Upper lobe of right lung (tissue), 1 donor: ENCODE measurements at places on chromosomes 7 and 10. TPM values are rescaled to one million over a fixed set of nuclear protein-coding genes. Genes with fewer than 3 reads are reported as not detected.
A peak's percentile ranks its signal among the peaks of the same experiment; 100 is the strongest.

DNA sequence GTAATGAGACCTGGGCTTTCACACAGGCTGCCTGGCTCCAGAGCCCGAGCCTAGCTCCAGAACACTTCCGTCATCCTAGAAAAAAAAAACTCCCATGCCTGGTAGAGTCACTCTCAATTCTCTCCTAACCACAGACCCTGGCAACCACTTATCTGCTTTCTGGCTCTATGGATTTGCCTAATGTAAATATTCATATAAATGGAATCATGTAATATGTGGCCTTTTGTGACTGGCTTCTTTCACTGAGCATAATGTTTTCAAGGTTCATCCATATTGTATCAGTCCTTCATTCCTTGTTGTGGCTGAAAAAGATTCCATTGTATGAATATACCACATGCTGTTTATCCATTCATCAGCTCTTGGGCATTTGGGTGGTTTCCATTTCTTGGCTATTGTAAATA, 167.7 kb upstream of the MKLN1 start:
- no peak for DNase-seq

DNA sequence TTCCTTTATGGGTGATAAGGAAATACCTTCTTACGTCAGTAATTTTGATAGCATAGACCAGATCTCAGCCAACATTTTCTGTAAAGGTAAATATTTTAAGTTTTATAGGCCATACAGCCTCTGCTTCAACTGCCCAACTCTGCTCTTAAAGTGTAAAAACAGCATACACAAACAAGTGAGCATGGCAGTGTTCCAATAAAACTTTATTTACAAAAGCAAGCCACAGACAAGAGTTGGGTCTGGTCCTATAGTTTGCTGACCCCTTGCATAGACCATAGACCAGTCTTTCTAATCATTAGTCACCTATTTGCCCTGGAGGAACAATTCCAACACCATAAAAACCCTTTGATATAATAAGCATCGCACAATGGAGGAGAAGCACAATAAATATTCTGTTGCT, 398.8 kb downstream of the SFMBT2 start:
- DNase-seq = no peak

GRCh38 chr7:28669330-28669729, 257.0 kb downstream of the CREB5 start:
- no peak for DNase-seq

DNA sequence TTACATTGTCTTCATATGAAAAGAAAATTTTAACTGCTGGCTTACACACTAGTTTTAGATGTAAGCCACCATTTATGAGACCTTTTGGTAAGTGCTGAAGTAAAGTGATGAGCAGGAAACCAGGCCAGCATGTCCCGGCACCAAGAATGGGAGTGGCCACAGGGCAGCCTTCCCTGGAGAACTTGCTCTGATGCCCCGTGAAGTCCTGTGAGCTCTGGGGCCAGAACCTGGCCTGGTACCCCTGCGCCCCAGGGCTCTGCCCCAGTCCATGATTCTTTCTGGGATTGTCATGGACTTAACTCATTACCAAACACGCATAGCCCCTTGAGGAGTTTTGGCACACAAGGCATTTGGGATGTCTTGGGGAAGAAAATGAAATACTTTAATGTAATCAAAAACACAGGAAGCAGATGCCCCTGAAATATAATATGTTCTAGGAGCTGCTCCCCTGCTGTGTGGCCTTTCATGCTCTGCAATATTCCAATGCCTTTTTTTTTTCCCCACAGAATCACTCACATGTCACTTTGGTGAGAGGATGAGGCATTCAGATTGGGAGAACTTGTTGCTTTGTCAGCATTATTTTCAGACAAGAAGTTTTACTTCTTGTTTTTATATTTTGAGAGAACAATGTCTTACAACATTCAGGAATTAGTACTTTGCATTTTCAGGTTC, 53.1 kb upstream of the CXCL12 start:
- no peak for DNase-seq

DNA sequence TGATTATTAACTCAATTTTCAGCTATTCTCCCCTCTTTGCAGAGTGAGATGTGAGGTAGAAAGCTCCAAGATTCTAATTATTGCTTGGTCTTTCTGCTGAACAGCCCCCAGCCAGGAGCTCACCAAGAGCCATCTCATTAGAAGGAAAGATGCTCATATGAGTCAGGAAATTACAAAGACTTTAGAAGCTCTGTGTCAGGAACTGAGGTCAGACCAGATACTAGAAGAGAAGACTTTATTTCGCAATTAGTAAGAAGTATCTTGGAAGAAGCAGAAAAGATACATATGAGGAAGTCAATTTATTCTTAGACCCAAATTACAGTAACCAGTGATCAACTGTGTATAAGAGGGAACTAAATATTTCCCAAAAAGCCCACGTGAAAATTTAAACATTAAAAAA, 626.9 kb downstream of the ZWINT start:
- DNase-seq = no peak

DNA sequence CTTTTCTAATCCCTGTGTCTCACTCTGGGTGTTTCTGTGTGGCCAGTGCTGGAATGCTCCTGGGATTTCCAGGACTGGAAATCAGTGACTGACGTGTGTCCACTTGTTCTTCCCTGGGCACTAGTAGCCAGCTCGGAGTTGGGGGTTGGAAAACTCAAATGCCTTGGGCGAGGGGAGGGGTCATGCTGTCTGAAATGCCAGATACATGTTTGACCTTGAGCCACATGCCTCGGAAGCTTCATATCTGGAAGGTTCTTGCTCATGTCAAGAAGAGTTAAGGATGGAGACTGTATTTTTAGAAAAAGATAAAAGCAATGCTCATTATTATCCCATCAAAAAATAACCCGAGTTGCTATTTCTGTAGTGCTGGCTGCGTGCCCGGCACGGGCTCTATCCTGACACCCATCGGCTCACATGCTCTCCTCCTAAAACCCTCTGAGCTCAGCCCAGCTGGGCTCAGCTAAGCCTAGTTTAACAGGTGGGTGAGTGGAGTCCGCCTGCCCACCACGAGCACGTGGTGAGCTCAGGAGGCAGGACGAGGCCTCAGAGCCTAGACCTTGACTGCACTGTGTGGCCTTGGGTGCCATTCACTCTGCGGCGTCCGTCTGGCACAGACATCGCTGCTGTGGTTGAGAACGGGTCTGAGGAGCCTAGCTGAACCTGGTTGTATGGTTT, 6.4 kb downstream of the DPYSL4 start:
- no peak for DNase-seq

- no peak for DNase-seq
These were observed 128.4 kb upstream of the ZNF746 start for GRCh38 chr7:149625947-149626392.

GRCh38 chr10:110076559-110077318, 69.0 kb downstream of the ADD3 start:
- DNase-seq = no peak

- peak; percentile 33 for DNase-seq
These were observed 137.9 kb downstream of the ELFN1 start for GRCh38 chr7:1807821-1808600.

DNA sequence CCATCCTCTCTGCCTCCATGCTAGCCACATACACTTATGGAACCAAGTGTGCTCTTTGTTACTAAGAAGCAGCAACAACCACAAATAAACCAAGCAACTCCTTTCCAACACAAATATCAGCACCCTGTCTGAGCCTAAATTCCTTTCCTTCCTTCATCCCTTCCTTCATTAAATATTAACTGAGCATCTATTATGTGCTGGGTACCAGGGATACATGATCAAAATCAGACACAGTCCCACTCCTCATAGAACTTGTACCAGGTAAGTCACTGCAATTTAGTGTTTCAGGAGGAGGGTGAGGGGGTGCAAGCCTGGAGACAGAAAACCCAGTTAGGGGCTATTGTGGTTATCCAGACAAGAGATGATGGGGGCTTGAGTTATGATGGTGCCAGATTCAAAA, 10.8 kb downstream of the CREB5 start:
- no peak for DNase-seq

DNA sequence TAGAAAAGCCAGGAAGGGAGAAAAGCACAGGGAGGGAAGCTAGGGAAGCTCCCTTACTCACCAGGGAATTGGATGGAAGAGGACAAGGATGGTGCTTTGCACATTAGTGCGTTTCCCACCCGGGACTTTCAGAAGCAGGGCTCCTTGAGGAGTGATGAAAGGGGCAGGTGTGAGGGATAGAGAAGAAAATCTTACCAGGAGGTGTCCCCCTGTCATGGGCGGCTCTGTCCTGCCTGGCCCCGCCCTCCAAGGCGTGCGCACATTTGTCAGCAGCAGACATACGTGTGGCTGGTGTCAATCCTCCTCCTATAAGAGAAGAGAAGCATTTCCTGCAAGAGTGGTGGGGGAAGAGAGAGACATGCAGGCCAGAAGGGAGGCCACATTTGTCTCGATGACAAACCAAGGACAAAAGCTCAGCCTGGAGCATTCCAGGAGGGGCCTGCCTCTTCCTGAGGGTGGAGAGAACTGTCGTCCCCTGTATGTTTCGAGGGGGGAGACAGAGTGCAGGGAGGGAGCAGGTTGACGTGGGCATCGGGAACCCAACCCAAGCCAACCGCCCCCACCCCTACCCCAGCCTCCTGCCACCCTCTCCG, 47.4 kb upstream of the COMTD1 start:
- no peak for DNase-seq

- DNase-seq = no peak
These were observed 31.2 kb downstream of the BTBD16 start for GRCh38 chr10:122302315-122302714.

DNA sequence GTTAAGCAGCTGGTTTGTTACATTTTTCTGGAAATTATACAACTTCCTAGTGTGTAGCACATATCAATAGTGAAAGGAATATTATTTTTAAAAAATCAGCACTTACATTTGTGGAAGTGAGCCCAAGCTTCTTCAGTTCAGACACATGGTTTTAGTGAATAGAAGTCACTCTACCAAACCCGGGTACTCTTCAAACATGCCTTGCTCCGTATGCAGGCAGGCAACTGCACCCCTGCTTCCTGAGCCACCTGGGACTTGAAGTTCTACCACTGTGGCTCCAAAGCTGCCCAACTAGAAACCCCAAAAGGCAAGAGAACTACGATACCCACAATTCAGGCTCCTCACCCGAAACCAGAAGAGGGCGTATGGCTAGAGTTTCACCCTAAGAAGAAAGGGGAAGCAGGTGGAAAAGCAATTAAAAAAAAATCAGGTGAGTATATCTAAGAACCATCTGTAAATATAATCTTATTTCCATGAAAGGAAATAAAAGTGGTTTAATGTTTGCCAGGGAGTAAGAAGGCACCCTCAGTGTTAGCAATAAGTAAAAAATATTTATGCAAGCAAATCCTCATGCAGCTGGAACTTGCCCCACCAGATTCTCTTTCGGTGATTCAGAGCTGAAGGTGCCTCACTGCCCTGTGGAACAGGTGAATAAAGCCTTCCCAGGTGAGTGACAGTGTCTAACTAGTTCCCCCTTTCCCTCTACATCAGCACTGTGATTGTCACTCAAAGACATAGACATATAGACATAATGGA, at the start of gene MACC1:
TSS of gene MACC1 (minus strand) at position 192 of the 756 bp plus-strand sequence. CDS start 55,522 bp downstream, outside the sequence.
- DNase-seq = peak; percentile 80

DNA sequence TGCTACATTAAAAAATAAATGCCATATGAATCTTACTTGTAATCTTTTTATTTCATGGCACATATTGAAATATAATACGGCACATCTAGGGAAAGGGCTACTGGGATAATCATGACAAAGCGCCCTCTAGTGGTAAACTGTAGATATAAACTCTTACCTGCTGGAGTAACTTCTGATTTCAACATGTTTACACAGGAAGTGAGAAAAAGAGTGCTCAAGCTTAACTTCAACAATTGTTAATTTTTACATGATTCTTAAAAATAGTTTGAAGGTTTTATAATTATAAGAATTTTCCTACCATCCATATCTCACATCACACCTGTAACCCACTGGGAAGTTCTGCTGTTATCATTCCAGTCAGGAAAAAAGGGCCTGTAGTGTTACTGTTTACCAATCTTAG, 2.0 kb upstream of the HEPACAM2 start:
- no peak for DNase-seq

DNA sequence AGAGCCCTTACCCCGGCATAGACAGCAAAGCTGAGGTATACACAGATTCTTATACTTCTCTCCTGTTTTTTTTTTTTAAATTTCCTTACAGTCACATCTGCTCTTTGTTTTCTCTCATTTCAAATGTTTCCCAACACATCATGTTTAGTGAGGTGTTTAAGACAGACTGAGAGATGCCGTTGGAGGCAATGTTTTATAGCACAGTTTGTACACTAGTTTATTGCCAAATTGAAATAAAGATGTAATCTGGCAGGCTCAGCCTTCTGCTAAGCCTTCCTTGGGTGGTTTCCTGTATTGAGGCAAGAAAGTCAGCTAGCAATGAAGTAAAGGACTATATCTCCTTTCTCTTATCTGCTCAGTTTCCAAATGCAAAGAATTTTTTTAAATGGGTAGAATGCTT, 393.4 kb downstream of the SORCS1 start:
- DNase-seq = no peak

DNA sequence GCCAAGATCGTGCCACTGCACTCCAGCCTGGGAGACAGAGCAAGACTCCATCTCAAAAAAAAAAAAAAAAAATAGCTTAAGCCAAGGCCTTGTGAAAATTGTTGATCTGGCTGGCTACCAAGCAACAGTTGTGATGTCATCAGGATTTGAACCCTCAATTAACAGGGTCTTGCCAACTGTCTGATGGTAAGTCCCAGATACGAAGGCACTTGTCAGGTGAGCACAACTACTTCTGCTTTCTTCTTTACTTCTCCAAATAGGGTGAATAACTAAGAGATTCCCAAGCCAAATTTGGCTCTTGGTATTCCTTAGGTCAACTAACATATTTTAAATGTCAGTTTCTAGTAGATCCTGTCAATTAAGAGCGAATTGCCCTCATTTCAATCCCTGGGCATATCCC, 47.4 kb downstream of the ANKRD61 start:
- no peak for DNase-seq

- DNase-seq = no peak
These were observed 2.0 kb upstream of the ASB13 start for GRCh38 chr10:5668429-5668828.

- no peak for DNase-seq
These were observed 25.3 kb upstream of the LEP start for GRCh38 chr7:128215739-128216138.

- DNase-seq = no peak
These were observed 63.3 kb upstream of the CHST15 start for GRCh38 chr10:124156524-124157260.

Gene FXYD4
- total RNA-seq = 1.1 TPM

Gene LANCL2
- 6.5 TPM for total RNA-seq

Gene ANKRD30A
- total RNA-seq = 0.12 TPM

Gene FFAR4
- total RNA-seq = 4.9 TPM

Gene PNLIPRP1
- not detected for total RNA-seq

Gene CYP2C19
- not detected for total RNA-seq

Gene C10orf67
- total RNA-seq = 1.6 TPM

Gene COL13A1
- 13.5 TPM for total RNA-seq

Gene HOXA9
- 1.2 TPM for total RNA-seq

Gene ANKRD61
- total RNA-seq = not detected

Gene FAM25A
- not detected for total RNA-seq

Gene PKD2L1
- total RNA-seq = 2.1 TPM

Gene IQCE
- 22.2 TPM for total RNA-seq

Gene VSTM4
- total RNA-seq = 19.5 TPM

Gene ITPRID1
- not detected for total RNA-seq

Gene NKX2-3
- 0.26 TPM for total RNA-seq

Gene ERVW-1
- total RNA-seq = not detected

Gene EBLN1
- not detected for total RNA-seq
